ENCODE measurements at places on chromosomes 4 and X.

DNA sequence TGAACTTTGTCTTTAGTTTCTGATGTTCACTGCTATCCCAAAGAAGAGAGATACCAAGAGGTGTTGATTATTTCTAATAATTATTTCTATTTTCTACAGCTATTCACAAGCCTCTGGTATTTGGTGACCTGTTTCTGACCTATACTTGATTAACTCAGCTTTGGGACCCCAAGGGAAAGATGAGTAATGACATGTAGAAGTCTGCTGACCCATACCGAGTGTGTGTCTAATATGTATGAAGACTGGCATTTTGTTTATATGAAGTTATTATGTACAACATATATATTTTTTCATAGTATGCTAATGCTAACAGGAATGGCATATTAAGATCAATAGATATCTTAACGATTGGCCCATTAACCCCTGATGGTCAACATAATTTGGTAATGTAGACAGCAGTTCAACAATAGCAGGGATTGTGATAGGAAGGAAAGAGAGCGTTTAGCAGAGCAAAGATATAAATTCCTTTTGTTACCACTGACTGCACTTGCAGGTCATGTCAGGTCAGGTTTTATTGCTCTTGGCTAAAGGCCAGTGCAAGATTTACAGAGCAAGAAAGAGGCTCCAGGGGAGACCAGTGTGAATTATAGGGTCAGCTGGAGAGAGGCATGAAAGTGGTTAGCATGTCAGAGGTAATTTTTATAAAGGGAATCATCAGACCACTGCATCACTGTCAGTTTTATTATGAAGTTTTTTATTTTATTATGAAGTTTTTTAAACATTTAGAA is 94.7 kb upstream of the DIPK2B start:
- DNase-seq: no peak

DNA sequence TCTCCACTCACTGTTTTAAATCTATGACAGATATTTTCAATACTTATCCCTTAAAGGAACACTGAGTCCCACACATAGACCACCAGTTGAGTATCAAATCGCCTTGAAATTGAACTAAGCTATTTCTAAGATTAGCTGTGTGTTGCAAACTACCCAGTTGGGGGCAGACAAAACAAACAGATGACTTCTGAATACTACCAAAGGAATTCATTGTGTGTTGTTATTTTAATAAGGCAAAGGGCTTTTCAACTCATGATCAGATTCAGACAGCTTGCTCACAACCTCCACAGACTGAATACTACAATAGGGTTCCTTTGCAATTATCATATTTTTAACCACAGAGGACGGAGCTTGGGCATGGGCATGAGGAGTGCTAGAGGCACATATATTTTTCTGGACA is 283.0 kb upstream of the GPC4 start:
- no peak for DNase-seq

DNA sequence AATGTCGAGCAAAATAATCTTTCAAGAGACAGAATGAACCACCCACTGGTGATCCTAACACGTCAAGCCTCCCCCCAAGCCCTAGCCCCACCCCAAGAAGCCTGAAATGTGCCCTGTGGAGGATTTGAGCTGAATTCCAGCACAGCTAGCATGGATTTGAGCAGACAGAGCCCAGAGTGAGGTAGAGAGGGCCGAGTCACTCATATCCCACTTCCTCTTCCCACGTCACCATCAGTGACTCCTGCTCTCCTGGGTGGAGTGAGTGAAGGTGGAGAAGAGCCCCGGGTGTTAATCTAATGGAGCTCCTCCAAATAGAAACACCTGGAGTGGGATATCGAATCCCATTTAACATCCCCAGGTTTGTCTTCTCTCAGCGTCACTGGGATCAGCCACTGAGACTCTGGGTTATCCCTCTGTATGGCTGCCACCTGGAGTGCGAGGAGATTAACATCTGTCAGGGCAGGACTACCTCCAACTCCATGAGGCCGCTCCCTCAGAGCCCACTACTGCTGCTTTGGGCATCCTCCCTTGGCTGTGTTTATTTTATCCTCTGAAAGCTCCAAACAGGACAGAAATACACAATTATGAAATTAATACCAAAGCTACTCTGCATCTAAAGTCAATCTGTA is 136.6 kb downstream of the NWD2 start:
- DNase-seq: no peak

- DNase-seq: no peak
These were observed 21.3 kb downstream of the NOCT start for GRCh38 chr4:139036885-139037284.

- no peak for DNase-seq
These were observed 58.5 kb upstream of the ARSJ start for GRCh38 chr4:114037988-114038387.

GRCh38 chr4:184787766-184788503 is 37.8 kb downstream of the ACSL1 start:
- DNase-seq: no peak

DNA sequence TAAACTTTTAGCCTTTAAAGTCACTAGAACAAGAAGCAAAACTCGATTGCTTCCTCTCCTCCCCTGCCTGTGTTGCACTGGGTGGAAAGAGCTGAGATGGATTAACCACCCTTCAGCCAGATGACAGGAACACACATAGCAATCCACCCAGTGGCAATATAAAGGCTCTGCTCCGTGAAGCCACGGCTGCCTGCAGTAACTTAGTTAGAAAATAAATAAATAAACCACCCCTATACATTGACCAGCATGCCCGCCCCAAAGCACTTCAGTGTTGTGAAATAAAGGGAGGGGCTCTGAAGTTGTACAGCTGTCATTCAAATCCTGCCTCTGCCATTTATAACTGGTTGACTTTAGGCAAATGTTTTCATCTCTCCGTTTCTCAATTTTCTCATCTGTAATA is 217.1 kb upstream of the LDB2 start:
- no peak for DNase-seq

GRCh38 chr4:57109411-57109846 is 756 bp downstream of the IGFBP7 start:
- DNase-seq: no peak
